ENCODE measurements at places on chromosomes 3 and 15.

DNA sequence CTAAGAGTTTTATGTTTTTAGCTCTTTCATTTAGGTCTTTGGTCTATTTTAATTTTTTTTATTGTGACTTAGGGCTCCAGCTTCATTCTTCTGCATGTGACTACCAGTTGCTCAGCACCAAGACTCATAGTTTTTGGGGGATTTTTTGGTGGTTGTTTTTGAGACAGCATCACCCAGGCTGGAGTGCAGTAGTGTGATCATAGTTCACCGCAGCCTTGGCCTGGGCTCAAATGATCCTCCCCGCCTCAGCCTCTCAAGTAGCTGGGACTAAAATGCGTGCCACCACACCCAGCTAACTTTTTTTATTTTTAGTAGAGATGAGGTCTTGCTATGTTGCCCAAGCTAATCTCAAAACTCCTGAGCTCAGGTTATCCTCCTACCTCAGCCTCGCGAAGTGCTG is 19.4 kb downstream of the CDV3 start:
- DNase-seq, result no peak

GRCh38 chr15:47095833-47096232 is 621.5 kb upstream of the SEMA6D start:
- DNase-seq, result no peak

DNA sequence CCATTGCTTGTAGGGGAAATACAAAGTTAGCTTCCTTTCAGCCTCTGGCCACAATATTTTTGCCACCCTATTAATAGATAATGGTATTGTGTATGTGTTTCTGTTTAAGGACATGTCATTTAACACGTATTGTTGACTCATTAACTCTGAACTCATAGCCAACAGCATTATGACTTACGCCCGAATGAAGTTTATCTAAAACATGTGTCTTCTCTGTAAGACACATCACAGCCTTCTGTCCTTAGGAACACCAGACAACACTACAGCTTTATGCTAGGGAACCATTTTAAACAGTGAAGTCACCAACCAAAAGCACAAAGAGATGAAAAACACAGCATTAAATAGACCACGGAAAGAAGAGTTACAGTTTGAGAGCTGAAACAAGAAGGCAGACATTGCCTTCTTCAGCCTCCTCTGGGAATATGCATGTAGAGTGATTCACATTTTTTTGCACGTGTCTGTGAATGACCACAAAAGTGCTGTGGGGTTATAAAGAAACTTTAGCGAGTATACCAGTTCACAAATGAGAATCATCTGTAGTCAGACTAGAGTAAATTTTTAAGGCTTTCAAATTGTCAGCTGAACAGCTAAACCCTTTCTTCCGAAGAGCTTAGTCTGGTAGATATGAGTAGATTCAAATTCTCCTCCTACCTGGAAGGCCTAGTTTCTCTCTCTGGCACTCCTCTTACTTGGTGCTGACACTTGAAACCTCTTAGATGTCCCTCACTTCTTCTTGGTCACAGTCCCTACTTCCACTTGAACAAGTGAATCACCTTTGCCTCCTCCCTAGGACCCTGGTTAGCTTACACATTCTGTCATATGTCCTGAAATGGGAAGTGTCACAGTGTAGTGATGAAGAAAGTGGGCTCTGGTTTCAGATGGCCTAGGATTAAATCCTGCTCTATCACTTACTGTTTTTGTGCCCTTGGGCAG is 32.2 kb downstream of the MCTP2 start:
- DNase-seq, result no peak

DNA sequence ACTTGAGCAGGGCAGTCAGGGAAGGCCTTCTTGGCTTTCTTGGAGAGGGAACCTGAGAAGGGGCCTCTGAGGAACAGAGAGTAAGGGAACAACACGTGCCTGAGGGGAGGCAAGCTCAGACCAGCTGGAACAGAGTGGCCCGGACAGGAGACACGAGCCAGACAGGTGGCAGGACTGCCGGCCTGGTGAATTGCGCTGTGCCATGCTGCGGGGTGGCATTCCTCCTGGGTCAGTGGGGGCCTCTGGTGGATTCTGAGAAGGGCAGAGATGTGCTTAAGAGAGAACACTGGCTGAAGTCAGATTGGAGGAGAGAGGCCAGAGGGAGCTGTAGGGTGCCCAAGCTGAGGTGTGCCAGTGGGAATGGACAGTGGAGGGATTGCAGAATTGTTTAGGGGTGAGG is 4.9 kb downstream of the CHAC1 start:
- DNase-seq, result no peak

DNA sequence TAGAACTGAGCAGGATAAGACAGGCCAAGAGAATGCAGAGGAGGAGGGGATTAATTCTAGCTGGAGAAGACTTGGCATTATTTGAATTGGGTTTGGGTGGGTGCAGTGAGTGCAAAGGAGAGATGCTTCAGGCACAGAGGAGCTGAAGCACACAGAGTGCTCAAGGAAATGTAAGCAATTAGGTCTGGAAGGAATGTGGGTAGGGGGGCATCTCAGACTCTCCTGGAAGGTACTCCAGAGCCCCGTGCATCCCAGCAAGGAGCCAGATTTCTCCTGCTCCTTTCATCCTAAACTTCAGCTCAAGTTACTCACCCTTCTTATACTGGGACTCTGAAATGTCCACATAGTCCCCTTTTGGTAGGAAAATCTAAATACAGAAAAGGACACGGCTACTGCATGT is 143.6 kb upstream of the PFN2 start:
- no peak for DNase-seq

- no peak for DNase-seq
Measured at GRCh38 chr15:58773024-58773423, 1.9 kb downstream of the MINDY2 start.

GRCh38 chr3:149382101-149382467 is 4.6 kb upstream of the TM4SF1 start:
- DNase-seq, result no peak

DNA sequence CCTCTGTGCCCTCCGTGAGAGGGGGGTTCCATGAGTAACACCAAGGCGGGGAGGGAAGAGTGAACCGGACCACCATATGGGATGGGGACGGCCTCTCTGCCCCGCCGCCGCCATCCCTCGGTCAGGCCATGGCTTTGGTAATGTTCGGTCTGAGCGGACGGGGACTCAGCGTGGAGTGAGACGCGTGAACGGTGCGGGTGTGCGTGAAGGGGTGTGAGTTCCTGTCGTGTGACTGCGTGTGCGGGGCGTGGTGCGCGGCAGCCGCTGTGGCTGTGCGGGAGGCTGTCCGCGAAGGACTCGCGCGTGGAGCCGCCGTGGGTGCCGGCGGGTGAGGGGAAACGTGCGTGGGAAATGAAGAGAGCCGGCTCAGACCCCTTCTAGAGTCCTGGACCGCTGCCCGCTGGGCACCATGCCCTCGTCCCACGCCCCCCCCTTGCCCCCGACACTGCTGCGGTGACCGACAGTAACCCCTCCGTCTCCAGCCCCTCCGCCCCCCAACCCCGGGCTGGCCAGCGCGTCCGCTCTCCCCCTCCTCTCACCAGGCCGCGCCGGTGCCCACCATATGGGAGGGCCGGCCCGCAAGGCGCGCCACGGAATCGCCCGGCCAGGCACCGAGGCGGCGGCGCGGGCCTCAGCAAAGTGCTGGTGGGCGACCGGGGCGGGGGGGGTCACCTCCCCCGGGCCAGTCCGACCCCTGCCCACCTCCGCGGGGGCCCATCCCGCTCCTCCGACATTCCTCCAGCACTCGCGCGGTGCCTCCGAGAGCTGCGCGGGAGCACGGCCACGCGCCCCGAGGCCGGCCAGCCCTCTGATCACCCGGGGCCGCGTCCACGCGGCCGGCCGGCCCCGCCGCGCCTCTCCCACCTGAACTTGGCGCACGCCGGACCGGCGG is 589 bp downstream of the KLF15 start:
- DNase-seq, result no peak

DNA sequence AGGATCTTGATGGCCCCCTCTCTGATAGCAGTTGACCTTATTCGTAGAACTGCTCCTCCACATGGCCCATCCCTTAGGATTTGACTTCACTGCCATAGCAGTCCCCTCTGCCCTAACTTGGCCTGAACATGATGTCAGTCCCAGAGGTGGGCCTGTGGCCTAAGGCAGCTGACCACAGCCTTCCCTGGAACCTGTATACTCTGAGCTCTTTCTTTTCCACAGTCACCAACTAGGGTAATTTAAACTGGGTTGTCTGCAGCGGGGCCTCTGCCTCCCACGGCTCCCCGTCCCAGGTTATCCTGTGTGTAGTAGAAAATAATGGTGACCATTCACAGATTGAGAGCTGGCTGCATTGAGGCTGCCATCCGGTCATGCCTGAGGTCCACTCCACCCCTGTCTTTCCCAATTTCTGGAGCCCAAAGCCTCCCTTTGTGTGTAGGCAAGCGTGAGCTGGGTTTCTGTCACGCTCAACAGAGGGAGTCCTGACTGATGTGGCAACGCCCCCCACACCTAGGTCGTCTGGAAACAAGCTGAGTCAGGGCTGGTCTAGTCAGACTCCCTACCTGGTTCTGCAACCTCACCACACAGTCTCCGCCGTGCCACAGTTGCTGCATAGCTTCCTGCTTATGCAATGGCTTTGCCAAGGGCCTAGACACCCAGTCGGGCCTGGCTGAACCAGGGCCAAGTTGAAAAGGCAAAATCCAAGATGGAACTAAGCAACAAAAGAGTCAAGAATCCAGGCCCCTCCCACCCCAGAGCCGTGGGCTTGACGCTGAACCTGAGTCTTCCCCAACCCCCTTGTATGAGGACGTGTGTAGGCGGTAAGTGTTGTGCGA is 284.5 kb downstream of the XXYLT1 start:
- DNase-seq, result no peak

DNA sequence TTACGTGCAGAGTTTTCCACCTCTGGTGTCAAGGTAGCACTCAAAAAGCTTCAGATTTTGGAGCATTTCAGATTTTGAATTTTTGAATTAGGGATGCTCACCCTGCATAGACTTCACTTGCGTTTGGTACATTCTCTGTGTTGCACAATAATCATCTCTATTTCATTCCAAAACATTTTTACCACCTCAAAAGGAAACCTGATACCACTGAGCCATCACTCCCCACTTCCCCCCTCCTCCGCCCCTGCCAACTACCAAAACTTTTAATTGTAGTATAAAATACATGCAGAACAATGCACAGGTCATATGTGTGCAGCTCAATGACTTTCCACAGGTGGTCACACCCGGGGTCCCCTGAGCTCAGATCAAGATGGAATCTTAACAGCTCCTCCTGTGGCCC is 208.8 kb downstream of the SV2B start:
- DNase-seq, result no peak

- no peak for DNase-seq
Measured at GRCh38 chr3:88343264-88343663, 193.5 kb downstream of the C3orf38 start.

- no peak for DNase-seq
Measured at GRCh38 chr15:25532269-25533140, 93.7 kb upstream of the UBE3A start.

DNA sequence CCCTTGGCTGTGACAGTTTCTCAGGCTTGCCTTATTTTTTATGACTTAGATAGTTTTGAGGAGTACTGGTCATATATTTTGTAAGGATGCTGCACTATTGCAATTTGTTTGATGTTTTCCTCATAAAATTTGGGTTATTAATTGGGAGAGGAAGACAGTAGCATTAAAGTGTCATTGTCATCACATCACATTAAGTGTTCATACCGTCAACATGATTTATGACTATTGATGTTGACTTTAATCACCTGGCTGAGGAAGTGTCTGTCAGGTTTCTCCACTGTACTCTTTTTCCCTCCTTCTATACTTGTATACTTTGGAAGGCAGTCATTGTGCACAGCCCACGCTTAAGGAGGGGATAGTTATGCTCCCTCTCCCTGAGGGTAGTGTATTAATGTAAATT is 26.9 kb downstream of the TRIM69 start:
- DNase-seq, result no peak

DNA sequence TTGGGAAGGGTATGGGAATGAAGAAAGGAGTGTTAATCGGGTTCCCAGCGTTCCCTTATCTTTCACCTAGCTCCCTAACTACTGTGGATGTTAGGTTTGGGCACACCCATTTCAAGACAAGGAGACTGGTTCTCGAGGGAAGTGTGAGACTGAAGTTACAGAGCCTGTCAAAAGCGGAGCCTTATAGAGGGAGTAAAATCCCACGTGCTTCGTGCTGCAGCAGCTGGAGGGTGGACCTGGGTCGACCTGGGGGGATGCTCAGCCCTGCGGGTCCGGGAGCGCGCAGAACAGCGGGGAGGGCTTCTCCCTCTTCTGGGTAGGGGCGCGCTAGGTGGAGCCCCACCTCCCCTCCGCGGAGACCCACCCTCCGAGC is 314 bp upstream of the TMED3 start:
- DNase-seq, result no peak

- DNase-seq, result no peak
Measured at GRCh38 chr3:39102504-39103323, 4.7 kb downstream of the GORASP1 start.

GRCh38 chr15:47288794-47289193 is 428.5 kb upstream of the SEMA6D start:
- DNase-seq, result no peak

DNA sequence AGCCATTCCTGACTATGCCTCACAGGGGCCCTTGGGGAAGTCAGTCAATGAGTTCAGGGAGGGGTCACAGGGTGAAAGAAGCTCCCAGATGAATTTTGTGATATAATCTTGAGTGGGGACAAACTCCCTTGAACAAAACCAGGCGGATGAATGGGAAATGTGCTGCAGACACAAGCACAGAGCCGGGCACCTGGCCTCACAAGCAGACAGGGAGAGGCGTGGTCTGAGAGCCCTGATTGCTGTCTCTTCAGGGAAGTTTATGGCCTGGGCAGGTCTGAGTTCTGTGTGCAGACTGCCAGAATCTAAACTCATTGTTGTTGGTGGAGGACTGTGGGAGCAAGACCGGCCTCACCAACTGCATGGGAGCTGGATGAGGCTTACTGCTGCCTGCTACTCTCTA is 591.8 kb downstream of the EPHA3 start:
- DNase-seq, result no peak

DNA sequence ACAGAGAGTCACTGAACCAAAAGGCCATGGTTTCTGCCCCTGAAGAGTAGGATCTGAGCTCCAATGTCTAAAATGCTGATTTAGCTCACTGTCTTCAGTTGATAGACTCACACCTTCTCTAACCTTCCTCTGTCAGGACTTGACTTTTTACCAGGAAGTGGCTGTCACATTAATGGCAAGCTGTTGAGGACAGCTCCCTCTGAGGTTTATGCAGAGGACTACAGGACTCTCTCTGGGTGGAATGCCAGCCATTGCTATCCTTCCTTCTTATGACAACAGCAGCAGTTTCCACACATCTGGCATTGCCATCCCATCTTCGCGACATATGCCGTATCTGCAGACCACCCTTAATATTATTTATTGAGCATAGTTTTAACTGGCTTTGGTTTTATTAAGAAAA is 103.8 kb upstream of the PRICKLE2 start:
- peak; percentile 19 for DNase-seq

DNA sequence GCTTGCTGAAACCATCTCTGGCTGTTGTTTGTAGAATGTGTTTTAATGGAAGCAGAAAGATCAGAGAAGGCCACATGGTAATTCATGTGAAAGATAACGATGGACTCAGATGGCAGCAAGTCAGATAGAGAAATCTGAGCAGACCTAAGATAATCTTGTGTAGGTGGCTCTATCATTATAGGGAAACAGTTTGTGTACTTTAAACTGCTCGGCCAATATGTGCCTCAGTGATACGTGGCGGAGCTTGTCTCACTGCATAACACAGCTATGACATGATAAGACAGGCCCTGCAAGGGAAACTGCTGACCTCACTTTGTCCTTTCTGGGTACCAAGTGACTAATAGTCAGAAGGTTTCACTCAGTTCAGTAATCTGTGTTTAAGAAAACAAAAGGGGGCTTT is 51.0 kb downstream of the MME start:
- no peak for DNase-seq
